ENCODE measurements at places on chromosomes 1 and 21. TPM values are rescaled to one million over a fixed set of nuclear protein-coding genes. Genes with fewer than 3 reads are reported as not detected.

DCAF8 gene
- 54.1 TPM for total RNA-seq

FAM151A gene
- 0.32 TPM for total RNA-seq

TRIM63 gene
- total RNA-seq: 1.4 TPM

EMC1 gene
- total RNA-seq: 34.0 TPM

PADI1 gene
- 1.5 TPM for total RNA-seq

PIGV gene
- total RNA-seq: 5.4 TPM

BMP8B gene
- 5.4 TPM for total RNA-seq

S100A10 gene
- total RNA-seq: 2,395 TPM

CCDC27 gene
- total RNA-seq: not detected

TRNP1 gene
- 266 TPM for total RNA-seq

IL23R gene
- total RNA-seq: not detected

LCE1B gene
- not detected for total RNA-seq

TSTD1 gene
- 0.25 TPM for total RNA-seq

ATP5IF1 gene
- 165 TPM for total RNA-seq

TFB2M gene
- 33.4 TPM for total RNA-seq

SELP gene
- total RNA-seq: not detected

EPRS1 gene
- 76.3 TPM for total RNA-seq

CEP104 gene
- 14.7 TPM for total RNA-seq

MROH9 gene
- not detected for total RNA-seq

SPAG17 gene
- not detected for total RNA-seq

PPCS gene
- total RNA-seq: 35.2 TPM

FCRL2 gene
- not detected for total RNA-seq

TTF2 gene
- 17.3 TPM for total RNA-seq

CFAP74 gene
- total RNA-seq: not detected

ADGRB2 gene
- total RNA-seq: 4.9 TPM

FAM177B gene
- not detected for total RNA-seq
